Upper lobe of right lung (tissue), 1 donor: ENCODE measurements at places on chromosomes 3 and 15.
A peak's percentile ranks its signal among the peaks of the same experiment; 100 is the strongest.

- peak; percentile 69 for DNase-seq
- H3K4me1 ChIP-seq: no peaks in the 10 kb centered on the region
- H3K4me3 ChIP-seq: no peak within 1 kb of the TSS
- peaks cover 22% of the 10 kb centered on the region for H3K27me3 ChIP-seq
- H3K27ac ChIP-seq: no peak within 1 kb of the TSS
Measured at GRCh38 chr15:34795267-34796081, at the start of gene ACTC1. ACTC1 (minus strand) TSS chr15:34795549; CDS start chr15:34794808, 741 bp downstream.

GRCh38 chr3:113105093-113105449 is 106.3 kb upstream of the BOC start:
- no peaks in the 10 kb centered on the region for H3K27me3 ChIP-seq
- H3K4me1 ChIP-seq: no peaks in the 10 kb centered on the region
- no peak for DNase-seq
- no peak overlapping the region for H3K27ac ChIP-seq

DNA sequence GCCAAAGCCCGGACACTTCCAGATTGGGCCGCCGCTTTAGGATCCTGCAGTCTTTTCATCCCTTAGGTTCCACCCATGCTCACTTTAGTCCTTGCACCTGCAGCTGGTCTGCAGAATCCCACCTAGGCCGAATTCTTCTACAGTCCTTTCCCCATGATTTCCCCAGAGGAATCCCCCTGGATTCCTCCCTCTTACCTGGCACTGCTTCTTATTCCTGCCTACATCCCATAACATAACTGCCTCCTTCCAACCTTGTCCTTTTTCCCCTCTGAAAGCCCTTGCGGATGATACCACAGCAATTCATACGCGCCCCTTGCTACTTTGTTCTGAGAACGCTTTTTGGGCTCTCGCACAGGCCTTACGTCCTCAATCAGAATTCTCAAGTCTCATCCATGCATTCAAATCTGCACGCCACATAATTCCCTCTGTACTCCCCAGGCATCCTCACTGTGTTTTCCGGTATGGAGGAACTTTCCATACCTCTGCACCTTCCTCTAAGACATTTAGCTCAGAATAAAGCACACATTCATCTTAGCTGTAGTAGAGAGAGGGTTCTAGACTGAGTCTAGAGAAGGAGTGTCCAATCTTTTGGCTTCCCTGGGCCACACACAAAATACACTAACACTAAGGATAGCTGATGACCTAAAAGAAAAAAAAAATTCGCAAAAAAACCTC is 619 bp downstream of the EIF2AK4 start:
- no peak for DNase-seq
- H3K27me3 ChIP-seq: no peaks in the 10 kb centered on the region
- H3K36me3 ChIP-seq: peaks cover 3% of the 10 kb centered on the region
- peaks cover 19% of the 10 kb centered on the region for H3K4me1 ChIP-seq

DNA sequence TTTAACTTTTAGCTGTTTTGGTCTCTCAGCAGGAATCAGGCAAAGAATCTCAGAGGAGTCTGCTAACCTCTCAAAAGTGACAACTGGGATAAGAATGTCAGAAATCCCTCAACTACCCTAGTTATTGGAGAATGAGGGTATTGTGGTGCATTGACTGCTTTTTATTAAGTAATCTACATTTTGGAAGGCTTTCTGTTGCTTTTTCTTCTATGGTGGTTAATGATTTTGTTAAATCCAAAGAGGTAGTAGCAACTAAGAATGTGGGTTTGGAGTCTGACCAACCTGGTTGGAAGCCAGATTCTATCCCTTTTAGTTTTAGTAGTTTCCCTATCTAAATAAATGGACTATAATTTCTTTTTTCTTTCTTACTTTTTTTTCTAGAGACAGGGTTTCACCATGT is 94.7 kb upstream of the RNF7 start:
- no peak overlapping the region for H3K4me3 ChIP-seq
- H3K36me3 ChIP-seq: no peaks in the 10 kb centered on the region

- H3K4me3 ChIP-seq: no peak overlapping the region
- H3K27me3 ChIP-seq: no peaks in the 10 kb centered on the region
- no peak for DNase-seq
- H3K4me1 ChIP-seq: no peaks in the 10 kb centered on the region
- H3K27ac ChIP-seq: no peak overlapping the region
Measured at GRCh38 chr3:183690402-183690995, 7.1 kb upstream of the YEATS2 start.

DNA sequence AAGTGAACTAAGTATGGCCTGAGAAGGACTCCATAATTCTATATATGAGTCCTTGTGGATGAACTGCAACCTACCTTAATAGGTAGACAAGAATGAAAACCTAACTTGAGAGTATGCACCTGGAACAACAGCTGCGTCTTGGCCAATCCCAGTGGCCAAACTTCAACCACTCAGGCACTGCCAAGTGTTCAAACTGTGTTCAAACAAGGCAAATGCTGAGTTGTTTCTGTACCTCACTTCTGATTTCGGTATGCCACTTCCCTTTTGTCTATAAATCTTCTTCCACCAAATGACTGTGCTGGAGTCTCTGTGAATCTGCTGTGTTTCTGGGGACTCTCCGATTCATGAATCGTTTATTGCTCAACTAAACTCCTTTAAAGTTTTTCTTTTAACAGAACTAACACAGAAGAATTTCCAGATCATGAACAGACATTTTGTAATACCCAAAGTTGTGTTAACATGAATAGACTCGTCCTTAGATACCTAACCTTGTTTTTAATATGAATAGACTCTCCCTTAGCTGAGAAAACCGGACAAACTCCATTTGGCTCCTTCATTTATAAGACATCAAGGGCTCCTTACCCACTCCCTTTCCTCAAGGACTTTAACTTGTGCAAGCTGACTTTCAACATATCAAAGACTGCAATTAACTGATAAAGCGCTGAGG is 4.1 kb downstream of the ZNF717 start:
- H3K27ac ChIP-seq: no peak overlapping the region
- no peak for DNase-seq
- H3K4me3 ChIP-seq: no peak overlapping the region
- H3K27me3 ChIP-seq: no peaks in the 10 kb centered on the region
- H3K4me1 ChIP-seq: no peaks in the 10 kb centered on the region

DNA sequence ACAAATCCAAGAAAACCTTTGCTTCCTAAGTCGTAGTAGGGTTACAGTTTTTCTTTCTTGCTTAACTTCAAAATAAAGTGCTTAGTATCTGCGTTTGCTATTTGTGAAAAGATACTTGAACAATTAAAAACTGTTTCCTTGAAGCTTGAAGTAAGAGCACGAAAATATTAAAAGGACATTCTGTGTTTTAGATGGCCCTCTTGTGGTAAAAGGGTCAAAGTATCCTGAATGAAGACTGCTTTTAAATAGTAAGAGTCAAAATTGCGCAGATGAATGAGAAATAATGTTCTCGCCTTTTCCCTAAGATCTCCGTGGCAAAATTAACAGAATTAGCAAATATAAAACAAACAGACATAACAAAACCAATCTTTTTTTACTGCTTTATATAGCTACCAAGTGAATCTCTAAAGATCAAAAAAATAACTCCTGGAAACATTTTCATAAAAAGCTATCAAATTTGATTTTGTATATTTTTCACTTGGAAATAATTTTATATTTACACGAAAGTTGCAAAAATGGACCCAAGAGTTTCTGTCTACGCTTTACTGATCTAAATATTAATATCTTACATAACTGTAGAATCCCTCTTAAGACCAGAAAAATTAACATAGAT is 175.4 kb downstream of the MBNL1 start:
- H3K27ac ChIP-seq: no peak overlapping the region
- no peak for DNase-seq
- peaks cover 47% of the 10 kb centered on the region for H3K4me1 ChIP-seq
- no peak overlapping the region for H3K4me3 ChIP-seq

GRCh38 chr15:70160267-70160666 is 62.5 kb upstream of the TLE3 start:
- H3K36me3 ChIP-seq: no peaks in the 10 kb centered on the region
- no peaks in the 10 kb centered on the region for H3K27me3 ChIP-seq
- DNase-seq: peak; percentile 15
- no peak overlapping the region for H3K27ac ChIP-seq

GRCh38 chr15:96270581-96271172 is 59.8 kb upstream of the NR2F2 start:
- no peaks in the 10 kb centered on the region for H3K4me1 ChIP-seq
- DNase-seq: no peak
- peaks cover under 1% of the 10 kb centered on the region for H3K36me3 ChIP-seq
- no peak overlapping the region for H3K27ac ChIP-seq

GRCh38 chr3:134084242-134084950 is 54.7 kb upstream of the SLCO2A1 start:
- no peak overlapping the region for H3K27ac ChIP-seq
- H3K27me3 ChIP-seq: no peaks in the 10 kb centered on the region
- H3K36me3 ChIP-seq: no peaks in the 10 kb centered on the region
- H3K4me3 ChIP-seq: no peak overlapping the region

GRCh38 chr3:141686466-141687291 is 51.4 kb upstream of the RNF7 start:
- H3K4me3 ChIP-seq: peak overlapping the region; percentile 39
- no peaks in the 10 kb centered on the region for H3K36me3 ChIP-seq
- H3K27ac ChIP-seq: peak overlapping the region; percentile 72
- H3K4me1 ChIP-seq: peaks cover 9% of the 10 kb centered on the region
- DNase-seq: peak; percentile 78
- no peaks in the 10 kb centered on the region for H3K27me3 ChIP-seq

GRCh38 chr3:182000447-182000846 is 288.7 kb downstream of the SOX2 start:
- H3K36me3 ChIP-seq: no peaks in the 10 kb centered on the region
- DNase-seq: no peak
- no peak overlapping the region for H3K4me3 ChIP-seq
- no peak overlapping the region for H3K27ac ChIP-seq

DNA sequence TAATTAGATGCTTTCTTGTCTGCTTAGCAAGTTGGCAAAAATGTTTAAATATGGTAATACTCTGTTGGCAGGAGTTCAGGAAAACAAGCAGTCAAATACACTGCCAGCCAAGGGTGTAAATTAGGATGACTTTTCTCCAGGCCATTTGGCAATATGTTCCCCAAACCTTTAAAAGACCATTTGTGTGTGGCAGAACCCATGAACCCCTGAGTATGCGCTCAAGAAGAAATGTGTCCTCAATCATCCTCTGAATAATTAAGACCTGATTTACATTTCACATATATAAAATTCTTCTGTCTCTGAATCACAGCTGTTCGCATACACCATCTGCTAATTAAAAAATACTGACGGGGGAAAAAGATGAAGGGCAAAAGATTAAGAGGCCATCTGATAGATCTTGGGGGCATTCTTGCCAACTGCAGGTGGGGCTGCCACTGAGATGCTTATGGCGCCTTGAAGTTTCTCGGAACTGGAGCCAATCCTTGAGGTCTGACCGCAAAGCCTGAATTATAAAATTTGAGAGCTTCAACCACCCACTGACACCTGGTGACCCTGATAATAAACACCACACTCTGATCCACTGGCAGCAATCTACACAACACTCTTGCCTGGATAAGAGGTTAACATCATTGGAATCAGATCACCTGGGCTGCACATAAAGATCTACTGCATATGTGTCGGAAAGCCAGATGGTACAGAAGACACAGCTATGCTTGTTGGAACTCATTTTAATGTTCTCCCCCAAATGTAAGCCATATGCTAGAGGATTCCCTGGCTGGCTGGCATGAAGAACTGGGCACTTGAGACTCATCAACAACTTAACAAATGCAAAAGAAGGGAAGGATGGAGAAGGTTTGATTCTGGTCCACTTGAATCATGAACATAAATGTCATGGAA is 190.6 kb downstream of the OSBPL10 start:
- H3K27ac ChIP-seq: no peak overlapping the region
- no peak overlapping the region for H3K4me3 ChIP-seq
- DNase-seq: no peak
- H3K4me1 ChIP-seq: no peaks in the 10 kb centered on the region

DNA sequence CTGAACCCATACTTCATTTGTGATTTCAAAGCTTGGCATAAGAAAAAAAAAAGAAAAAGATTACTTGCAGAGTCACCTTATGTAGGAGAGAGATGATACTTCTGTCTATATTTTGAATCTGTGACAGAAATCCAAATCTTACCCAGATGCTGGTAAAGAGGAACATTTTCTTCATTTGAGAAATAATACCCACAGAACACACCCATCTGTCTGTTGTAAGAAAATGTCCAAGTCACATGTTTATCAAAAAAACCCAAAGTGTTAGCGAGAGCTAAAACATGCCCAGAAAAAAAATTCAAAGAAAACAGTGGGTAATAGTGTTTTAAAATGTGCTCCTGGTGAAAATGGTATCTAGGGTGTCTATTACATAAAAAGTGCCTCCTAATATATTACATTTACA is 18.0 kb upstream of the RAP2B start:
- no peak for DNase-seq
- H3K27me3 ChIP-seq: no peaks in the 10 kb centered on the region
- no peak overlapping the region for H3K4me3 ChIP-seq
- H3K36me3 ChIP-seq: no peaks in the 10 kb centered on the region

GRCh38 chr3:105232553-105232952 is 134.2 kb upstream of the ALCAM start:
- H3K27ac ChIP-seq: no peak overlapping the region
- H3K4me1 ChIP-seq: no peaks in the 10 kb centered on the region
- no peaks in the 10 kb centered on the region for H3K27me3 ChIP-seq
- no peak for DNase-seq
- no peaks in the 10 kb centered on the region for H3K36me3 ChIP-seq
